GOT3 (cell line): ENCODE measurements at places on chromosomes 4 and X.

GRCh38 chrX:35115205-35115604 is 172.6 kb downstream of the FAM47B start:
- DNase-seq: no peak

- no peak for DNase-seq
These were observed 805 bp downstream of the GATB start for GRCh38 chr4:151760002-151760401.

GRCh38 chr4:89657931-89658700 is 178.8 kb downstream of the SNCA start:
- no peak for DNase-seq

- no peak for DNase-seq
These were observed 16.6 kb upstream of the HSFX2 start for GRCh38 chrX:149611623-149612175.

DNA sequence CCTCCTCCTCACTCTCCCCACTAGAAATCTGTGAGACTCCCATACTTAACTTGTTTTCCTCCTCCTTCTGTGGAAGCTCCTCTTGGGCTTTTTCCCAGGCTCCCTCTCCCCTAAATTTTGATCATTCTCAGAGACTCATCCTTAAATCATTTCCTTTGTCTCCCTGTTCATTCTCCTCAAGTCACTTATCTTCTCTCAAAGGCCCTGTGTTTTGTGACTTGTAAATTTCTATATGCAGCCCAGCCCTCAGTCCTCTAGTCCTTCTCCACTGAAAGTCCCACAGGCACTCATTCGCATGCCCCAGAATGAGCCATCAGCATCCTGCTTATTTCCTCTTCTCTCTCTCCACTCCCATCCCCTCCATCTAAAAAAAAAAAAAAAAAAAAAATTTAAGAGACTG is 171.8 kb downstream of the SOWAHB start:
- no peak for DNase-seq

DNA sequence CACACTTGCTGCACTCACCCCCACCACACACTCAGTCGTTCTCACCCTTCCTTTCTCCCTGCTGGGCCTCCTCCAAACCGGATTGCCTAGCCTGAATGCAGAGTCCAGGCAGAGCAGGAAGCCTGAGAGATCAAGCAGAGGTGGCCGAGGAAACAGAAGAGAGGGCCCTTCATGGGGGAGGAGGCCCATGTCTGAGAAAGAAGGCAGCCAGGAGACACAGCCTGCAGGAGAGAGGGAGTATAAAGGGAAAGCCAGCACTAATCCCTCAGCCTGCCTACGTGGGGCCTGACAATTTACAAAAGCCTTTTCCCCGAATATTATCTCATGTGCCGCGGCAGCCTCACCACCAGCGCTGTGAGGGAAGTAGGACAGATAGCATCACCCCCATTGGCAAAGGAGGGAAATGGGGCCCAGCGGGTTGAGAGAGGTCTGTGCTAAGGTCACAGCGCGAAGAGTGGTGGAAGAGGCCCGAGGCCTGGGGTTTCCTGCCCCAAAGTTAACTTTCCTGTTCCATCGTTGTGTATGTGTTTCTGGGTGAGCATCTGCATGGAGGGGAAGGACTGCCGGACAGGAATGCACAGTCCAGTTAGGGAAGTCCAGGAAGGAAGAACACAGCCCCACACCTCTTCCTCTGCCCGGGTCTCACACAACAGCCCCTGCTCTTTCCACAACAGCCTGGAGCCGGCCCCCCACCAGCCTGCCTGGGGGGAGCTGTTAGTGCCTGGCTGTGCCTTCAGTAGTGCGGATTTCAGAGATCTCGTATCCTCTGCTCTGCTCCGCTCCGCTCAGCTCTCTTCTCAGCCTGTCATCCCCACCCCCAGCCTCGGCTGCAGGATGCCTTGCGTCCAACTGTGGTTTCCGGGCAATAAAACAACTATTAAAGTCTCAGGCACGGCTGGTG is 50.9 kb upstream of the BCOR start:
- DNase-seq: no peak

GRCh38 chr4:11514779-11515419 is 86.2 kb upstream of the HS3ST1 start:
- no peak for DNase-seq

GRCh38 chrX:55640854-55641253 is 17.7 kb downstream of the FOXR2 start:
- DNase-seq: no peak
